ENCODE measurements at places on chromosomes 6 and 20.

- DNase-seq = peak; percentile 85
Measured at GRCh38 chr6:137728386-137729349, 138.4 kb upstream of the TNFAIP3 start.

GRCh38 chr6:156336089-156336488 lies 441.1 kb upstream of the ARID1B start:
- peak; percentile 2 for DNase-seq

DNA sequence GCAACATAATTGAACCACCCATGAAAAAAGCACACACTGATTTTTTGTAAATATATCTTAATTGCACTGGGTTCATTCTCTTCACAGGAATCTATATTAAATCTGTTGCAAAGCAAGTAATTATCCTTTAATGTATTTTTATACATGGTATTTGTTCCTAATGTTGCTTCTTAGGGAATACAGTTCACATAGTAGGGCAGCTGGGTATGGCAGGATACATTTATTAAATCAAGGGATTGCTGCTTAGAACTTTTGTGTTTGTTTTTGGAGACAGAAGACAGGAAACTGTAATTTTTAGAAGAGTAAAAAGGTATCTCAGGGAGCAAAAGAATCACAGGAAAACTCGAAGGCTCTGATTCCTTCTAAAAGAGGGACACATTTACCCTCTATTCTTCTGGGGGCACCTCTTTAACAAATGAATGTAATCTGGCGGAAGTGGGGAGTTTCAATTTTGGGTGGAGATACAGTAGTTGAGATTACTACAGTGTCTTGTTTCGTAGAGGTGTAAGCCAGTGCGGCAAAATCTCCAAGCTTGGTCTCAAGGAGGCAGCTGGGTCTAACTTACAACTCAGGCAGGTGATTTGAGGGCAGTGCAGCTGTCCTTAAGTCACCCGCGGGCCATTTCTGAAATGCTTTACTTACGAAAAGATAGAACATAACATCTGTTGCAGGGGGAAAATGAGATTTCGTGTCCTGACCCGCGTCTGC lies 812 bp upstream of the SMIM13 start:
- DNase-seq = no peak

- no peak for DNase-seq
Measured at GRCh38 chr6:88856566-88856965, 106.9 kb downstream of the RNGTT start.

GRCh38 chr20:32236048-32236533 lies 28.4 kb downstream of the POFUT1 start:
- DNase-seq = no peak

GRCh38 chr20:9838378-9839295 lies at the start of gene PAK5:
PAK5 (minus strand) TSS chr20:9839076; CDS start chr20:9644328, 194,748 bp downstream.
- DNase-seq = no peak

GRCh38 chr20:1724901-1725300 lies 67.3 kb upstream of the SIRPG start:
- no peak for DNase-seq

DNA sequence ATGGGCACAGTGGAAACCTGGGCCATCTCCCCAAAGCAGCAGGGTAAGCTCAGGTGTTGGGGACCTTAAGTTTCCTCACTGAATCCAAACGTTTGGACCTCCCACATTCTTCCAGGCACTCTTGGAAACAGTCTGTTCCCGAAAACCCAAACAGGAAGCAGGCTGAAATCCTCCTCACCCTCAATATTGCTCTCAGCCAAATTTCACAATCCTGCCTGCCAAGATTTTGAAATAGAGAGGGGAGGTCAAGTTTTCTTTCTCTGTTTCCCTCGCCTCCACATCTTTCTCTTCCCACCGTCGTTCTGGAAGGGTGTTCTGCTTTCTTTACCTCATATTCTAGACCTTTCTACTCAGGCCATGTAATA lies 392.0 kb upstream of the SASH1 start:
- no peak for DNase-seq

GRCh38 chr6:73079611-73079955 lies 145.7 kb downstream of the KHDC1L start:
- DNase-seq = peak; percentile 83

DNA sequence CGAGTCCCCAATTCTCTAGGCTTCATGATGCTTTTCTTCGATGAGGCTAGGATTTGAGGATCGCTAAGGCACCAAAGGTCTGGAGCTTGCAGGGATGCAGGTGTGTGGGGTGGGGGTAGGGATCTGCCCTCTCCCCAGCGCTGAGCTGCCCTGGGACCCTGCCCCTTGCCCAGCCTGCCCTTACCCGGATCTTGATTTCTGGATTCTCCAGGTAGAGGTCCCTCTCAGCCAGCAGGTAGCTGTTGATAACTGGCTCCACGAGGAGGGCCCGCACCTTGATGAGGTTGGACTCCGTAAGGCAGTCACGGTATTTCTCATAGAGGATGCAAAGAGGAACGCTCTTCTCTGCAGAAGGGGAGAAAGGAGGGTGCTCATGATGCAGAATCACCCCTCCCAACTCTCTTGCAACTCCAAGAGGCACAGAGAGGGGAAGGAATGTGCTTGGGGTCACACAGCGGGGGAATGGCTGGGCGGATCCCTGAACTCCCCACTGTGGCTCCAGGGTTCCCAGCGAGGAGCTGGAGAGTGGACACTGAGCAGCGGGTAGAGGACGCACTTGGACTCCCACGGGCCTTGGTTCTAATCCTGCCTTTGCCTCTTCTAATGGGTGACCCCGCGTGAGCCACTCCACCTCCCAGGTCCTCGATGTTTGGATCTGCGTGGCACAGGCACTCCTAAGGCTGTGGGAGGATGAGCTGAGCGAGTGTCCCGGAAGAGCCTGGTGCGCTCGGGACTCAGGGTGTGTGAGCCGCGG lies 32.7 kb downstream of the TGM2 start:
- DNase-seq = no peak
